Keratinocyte (primary cell): ENCODE measurements at places on chromosomes 3 and 15. TPM values are rescaled to one million over a fixed set of nuclear protein-coding genes. Genes with fewer than 3 reads are reported as not detected.

DNA sequence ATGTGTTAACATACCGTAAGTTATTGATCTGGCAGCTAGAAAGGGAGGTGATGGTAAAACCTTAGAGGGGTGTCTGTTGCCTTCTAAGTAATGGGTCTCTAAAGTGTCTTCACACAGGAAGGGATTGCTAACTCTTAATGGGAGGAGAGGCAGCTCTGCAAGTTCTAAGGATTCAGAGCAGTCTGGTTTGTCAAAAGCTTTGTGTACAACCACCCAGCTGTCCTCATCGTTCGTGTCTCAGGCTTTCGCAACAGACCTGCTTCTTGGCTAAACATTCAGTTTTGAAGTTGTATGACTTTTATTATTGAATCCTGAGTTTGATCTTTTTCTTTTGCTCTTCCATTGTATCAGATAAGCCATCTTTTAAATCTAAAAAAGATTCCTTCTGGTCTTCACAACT, 404.9 kb downstream of the SQOR start:
- DNase-seq, result no peak

The XRN1 gene
- 5.9 to 14.4 TPM (median 11.1 TPM) in 3 replicates for polyA plus RNA-seq

DNA sequence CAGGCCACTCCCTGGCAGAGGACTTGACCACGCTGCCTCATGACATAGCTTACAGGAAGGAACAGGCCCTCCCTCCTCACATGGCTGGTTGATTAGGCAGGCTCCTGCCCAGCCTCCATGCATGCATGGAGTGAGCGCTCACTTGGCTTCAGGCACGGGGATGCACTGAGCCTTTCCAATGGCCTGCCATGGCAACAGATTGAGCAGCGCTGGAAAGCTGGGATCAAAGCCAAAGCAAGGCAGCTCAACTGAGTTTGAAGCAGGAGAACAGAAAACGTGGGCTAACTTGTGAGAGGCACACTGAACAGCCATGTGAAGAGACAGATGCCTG, 5.9 kb upstream of the GRAMD2A start:
- DNase-seq, result peak; percentile 82

DNA sequence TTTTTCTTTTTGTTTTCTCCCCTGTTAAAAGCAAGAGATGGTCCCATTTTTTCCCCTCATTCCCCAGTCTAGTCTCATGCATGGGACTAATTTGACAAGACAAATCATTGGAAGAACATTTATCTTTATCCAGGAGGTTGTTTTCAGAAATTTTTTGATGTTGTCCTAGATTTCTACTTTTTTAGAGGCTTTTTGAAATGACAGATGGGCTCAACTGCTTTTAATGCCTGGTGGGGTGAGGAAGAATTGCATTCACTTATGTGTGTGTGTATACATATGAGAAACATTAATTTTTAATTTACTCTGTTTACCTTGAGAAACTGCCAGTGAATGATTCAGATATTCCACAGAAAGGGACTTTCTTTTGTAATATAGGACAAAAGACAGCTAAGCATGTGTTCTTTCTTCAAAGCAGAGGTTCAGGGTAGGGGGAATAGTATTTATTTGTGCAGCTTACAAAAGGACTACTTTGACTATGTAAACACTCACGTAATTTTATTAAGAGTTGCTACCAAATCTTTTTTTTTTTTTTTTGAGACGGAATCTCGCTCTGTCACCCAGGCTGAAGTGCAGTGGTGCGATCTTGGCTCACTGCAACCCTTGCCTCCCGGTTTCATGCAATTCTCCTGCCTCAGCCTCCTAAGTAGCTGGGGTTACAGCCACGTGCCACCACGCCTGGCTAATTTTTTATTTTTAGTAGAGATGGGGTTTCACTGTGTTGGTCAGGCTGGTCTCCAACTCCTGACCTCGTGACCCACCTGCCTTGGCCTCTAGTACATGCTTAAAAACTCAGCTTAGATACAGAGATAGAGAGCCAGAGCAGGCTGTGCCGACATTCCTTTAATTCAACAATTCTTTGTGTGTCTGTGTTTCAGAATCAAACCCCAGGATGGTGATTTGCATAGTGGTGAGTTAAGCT, 130.1 kb upstream of the RARB start:
- no peak for DNase-seq

DNA sequence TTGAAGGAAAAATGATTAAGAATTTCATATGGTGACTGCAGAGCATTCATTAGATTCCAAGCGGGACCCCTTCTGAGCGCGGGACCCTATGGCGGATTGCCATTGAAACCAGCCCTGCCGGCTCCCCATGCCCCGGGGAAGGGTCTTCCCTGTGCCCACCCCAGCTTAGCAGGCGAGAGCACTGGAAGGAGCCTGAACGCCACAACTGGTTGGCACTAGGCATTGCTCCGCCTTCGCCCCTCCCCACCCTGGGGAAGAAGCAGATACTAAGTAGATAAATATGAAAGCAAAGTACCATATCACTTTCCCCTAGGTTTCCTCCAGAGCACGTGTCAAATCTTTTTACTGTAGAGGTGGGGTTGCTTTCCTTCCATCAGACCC, 70.7 kb downstream of the CYP19A1 start:
- DNase-seq, result no peak

DNA sequence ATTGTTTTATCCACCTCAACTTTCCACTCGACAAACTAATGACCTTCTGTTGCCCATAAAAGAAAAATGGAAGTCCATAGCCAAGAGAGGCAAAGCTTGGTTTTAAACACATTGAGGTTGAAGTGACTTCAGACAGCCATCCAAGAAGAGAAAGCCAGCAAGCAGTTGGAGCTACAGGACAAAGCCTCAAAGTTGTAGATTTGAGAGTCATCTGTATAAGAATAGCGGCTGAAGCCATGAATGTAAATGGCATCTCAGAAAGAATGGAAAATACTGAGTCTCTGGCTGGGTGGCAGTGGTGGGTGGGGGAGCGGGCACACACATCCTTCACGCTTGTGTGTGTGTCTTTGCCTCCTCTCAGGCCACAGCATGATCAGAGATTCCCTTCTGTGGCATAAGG, 124.1 kb upstream of the CHRM5 start:
- no peak for DNase-seq

DNA sequence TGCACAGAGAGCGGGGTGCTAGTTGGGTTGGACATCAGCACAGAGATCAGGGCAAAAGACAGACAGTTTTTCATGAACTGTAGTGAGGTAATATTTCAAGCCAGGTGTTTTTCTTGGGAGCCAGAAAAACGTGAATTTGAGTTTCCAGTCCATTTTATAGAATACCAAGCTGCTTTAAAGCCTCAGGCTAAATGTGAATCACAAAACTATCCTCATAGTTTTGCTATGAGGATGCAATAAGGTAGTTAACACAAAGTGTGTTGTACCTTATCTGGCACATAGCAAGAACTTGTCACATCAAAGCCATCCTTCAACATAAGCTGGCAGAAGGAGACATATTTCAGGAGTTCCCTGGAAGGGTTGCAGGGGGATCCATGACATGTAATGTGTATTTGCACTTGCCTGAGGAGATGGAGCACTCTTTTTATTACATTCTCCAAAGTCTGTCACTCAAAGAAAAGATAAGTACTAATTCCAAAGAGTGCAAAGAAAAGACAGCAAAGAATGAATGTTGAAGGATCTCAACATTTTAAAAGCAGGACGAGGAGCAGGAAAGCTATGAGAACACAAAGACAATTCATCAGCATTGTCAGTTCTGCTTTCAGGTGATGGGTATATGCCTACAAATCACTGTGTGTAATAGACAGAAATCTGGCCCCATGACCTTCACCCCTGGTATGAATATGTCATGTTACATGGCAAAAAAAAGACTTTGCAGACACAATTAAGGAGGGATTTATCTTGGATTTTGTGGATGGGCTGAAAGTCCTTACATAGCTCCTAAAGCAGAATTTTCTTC, 1046.4 kb downstream of the NTRK3 start:
- DNase-seq, result peak; percentile 71

- DNase-seq, result no peak
Observed at GRCh38 chr3:59450437-59450836, 400.6 kb upstream of the CFAP20DC start.

DNA sequence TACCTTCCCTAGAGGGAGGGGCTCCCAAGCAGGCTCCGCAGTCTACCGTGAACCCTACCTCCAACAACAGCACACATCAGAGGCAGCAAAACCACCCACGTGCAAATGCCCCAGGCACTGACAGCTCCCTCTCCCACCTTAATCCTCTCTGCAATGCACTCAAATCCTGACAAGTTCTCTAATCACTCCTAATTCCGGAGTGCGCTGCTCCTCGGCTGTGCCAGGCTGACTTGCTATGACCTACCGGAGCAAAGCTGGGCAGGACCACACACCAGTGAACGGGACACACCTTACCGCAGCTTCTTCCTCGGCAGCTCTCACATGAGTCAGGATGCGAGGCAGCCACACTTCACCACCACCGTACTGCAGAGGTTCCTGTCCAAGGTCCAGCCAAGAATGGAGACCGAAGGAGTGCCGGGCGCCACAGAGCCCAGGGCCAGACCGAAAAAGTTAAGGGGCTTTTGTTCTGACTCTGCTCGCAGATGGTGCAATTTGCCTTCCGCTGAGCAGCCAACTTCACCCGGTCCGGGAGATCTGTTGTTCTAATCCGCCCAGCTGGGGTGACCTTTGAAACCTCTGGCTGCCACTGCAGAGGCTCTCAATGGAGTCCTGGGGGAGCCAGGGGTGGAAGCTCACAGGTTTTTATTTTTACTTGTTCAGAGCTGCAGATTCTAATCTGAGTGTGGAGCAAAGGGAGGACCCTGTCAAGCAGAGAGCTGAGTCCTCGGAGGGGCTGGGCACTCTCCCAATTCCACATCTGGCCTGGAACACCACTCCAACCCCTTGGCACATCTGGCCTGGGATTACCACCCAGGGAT, 84.4 kb downstream of the MYLK start:
- DNase-seq, result peak; percentile 71

GRCh38 chr3:178005961-178006360, 530.3 kb upstream of the KCNMB2 start:
- DNase-seq, result no peak

- DNase-seq, result no peak
Observed at GRCh38 chr3:175620532-175620931, 761.4 kb downstream of the NAALADL2 start.

The PRSS50 gene
- polyA plus RNA-seq, result not detected in 3 replicates
